Endothelial cell of umbilical vein (primary cell): ENCODE measurements at places on chromosomes 2 and 18. TPM values are rescaled to one million over a fixed set of nuclear protein-coding genes. Genes with fewer than 3 reads are reported as not detected.
A peak's percentile ranks its signal among the peaks of the same experiment; 100 is the strongest.

DNA sequence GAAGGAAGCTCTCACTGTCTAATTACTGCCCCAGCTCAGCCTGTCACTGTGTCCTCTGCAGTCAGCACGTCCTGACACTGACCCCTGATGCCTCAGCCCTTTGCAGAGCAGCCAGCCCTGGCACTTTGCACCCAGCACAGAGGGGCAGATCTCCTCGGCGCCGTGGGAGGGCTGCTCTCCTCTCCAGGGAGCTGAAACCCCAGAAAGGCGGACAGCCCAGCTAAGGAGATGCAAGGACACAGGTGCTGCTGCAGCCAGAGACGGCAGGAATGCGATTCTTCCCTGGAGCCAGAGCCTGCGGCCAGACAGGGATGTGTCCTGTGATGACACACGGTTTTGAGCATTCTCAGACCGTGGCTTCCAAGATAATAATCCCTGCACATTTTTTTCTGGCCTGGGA lies 34.5 kb upstream of the SIX3 start:
- DNase-seq: no peak

DNA sequence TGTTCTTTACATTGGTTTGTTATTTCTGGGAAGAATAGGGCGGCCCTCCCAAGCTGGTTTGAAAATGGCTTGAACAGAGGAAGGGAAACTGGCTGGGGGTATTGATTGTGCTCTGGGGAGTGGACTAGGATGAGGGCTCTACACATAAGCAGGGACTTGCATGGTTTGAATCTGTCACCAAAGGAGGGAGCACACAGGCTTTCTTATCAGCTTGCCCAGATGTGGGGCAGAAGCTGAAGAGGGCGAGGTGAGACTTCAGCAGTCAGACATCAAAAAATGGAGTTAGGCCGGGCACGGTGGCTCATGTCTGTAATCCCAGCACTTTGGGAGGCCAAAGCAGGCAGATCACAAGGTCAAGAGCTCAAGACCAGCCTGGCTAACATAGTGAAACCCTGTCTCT lies 7.2 kb upstream of the RAB12 start:
- DNase-seq: no peak

DNA sequence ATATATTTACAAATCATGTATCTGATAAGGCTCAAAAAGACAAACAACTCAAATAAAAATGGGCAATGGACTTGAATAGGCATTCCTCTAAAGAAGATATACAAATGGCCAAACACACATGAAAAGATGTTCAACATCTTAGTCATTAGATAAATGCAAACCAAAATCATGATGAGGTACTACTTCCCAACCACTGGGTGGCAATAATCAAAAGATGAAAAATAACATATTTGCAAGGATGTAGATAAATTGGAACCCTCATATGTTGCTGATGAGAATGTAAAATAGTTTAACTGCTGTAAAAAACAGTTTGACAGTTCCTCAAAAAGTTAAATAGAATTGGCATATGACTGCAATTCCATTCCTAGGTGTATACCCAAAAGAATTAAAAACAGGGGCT lies 132.3 kb downstream of the TTC32 start:
- DNase-seq: peak; percentile 14

- DNase-seq: no peak
These were observed 18.1 kb downstream of the IMPA2 start for GRCh38 chr18:11999429-11999828.

DNA sequence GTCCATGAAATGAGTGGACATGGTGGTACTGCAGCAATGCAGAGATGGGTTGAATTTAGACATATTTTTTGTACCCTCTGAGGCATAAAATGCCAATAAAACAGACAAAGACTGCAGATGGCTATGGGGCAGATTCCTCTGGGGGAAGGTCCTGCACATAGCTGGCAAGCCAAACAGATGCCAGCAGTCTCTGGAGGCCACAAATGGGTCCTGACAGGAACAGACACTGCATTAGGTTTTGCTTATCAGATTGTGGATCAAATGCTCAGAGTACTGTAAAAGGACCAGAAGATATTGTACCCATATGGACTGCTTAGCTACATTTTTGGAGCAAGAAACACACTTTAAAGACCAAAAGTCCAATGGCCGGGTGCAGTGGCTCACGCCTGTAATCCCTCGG lies 40.9 kb upstream of the ORC2 start:
- no peak for DNase-seq

DNA sequence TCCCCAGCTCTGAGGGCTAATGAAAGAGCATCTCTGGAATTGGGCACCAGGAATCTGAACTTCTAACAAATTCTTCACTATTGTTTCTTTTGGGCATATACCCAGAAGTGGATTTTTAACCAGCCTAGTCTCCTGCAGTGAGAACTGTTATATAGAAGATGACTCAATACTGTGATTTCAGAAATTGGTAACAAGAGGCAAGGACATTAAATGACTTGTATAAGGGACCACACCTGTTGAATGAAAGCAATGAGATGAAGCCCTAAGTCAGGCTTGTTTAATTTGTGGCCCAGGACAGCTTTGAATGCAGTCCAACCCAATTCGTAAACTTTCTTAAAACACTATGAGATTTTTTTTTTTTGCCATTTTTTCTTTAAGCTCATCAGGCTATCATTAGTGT lies 57.9 kb downstream of the EPC2 start:
- no peak for DNase-seq

DNA sequence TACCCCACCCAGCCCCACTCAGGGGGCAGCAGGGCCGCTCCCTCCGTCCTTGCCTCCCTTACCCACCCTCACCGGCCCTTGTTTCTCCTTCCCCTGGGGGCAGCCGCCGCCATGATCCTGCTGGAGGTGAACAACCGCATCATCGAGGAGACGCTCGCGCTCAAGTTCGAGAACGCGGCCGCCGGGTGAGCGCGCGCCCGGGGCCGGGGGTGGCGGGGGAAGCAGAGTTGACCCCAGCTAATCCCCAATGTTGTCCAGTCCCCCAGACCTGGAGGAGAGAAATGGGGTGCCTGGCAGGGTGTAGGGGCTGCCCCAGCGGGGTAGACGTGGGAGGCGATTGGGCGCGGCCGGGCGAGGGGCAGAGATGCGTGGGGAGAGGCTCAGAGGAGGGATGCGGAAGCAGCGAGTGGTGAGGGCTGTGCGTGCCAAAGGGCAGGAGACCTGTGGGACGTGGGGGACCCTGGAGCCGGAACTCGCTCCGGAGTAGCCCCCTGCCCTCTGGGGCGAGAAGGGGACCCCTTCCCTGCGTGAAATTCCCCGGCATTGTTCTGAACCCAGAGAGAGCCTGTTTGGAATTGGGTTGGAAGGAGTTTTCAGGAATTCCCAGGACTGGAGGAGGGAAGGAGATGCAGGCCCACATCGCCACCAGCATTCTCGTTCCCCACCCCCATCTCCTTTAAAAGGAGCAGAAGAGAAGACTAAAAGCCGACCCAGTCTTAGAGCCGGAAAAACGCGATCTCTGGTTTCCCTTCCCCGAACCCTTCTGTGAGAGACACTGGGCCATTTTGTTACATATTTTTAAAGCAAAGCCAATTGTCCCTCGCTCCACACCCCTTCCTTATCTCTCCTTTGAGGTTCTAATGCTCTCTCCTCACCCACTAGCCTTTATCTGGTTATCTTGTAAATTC lies 625 bp downstream of the ARPC2 start:
- peak; percentile 45 for DNase-seq

The TEX44 gene
- not detected in 2 replicates for total RNA-seq

The TMEM17 gene
- total RNA-seq: 0.91 and 1.2 TPM in 2 replicates

The NT5DC4 gene
- total RNA-seq: not detected in 2 replicates

The NEU4 gene
- total RNA-seq: not detected in 2 replicates

The SULT1C4 gene
- 28.2 and 29.3 TPM in 2 replicates for total RNA-seq
